ENCODE measurements at places on chromosomes 16 and 17.
A peak's percentile ranks its signal among the peaks of the same experiment; 100 is the strongest.

- no peak for DNase-seq
Measured at GRCh38 chr17:74746922-74747321, 1.5 kb upstream of the NHERF1 start.

DNA sequence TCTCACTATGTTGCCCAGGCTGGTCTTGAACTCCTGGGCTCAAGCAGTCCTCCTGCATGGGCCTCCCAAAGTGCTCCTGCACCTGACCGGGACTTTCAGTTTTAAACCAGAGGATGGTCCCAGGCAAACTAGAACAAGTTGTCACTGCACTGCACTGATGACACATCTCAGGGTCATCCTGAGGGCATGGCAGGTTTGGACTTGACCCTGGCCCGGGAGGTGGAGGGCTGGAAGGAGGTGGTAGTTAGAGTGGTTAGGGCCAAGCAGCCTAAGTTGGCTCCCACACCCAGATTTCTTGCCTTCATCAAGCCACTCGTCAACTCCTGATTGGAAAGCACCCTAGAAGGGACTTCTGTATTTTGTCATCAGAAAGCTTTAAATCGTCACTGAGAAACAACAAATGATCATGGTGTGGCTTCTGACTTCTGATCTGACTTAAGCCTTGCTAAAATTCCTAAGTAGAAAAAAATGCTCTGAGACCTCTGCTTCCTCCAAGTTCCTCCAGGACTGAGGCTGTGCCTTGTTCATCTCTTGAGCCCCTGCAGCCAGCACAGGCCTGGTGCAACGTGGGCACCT is 43.5 kb downstream of the EMP2 start:
- no peak for DNase-seq

DNA sequence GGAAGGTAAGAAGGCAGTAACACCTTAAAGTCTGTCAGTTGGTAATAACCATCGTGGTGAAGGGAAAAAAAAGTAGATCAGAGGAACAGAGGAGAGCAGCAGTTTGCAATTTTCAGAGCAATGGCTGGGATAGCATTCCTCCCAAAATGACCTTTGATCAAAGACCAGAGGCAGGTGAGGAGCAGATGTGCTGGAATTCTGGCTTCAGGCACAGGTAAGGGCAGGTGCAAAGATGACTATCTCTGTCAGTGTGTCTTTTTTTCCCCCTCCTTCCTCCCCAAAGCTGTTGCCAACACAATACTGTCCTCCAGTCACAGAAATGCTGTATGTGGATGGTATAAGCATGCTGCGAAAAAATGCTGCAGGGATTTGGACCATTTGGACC is 166.7 kb downstream of the XYLT1 start:
- no peak for DNase-seq

GRCh38 chr16:31397096-31397660 is 4.0 kb downstream of the ITGAD start:
- DNase-seq = no peak

DNA sequence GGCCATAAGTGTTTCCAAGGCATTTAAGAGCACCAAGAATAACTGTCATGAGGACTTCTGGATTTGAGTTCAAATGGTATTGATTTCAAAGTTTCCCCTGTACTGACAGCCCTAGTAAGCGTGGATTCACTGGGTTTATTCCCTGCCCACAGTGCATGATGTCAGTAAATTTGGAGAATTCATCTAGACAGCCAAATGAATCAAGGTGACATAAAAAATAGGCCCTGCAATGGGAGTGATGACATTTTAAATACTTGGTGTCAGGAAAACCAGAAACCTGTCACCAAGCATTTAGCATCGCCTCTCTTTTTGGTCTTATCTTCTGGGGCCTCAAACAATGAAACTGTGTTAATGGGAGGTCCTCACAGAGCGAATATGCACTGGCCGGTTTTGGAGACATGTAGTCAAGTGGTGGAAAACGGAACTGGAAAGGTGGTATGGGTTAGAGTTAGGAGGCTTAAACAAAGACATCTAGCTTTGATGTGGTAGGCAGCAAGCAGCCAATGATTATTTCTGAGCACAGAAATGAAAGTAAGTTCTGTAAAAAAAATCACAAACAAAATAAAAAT is 29.1 kb downstream of the COG4 start:
- no peak for DNase-seq

DNA sequence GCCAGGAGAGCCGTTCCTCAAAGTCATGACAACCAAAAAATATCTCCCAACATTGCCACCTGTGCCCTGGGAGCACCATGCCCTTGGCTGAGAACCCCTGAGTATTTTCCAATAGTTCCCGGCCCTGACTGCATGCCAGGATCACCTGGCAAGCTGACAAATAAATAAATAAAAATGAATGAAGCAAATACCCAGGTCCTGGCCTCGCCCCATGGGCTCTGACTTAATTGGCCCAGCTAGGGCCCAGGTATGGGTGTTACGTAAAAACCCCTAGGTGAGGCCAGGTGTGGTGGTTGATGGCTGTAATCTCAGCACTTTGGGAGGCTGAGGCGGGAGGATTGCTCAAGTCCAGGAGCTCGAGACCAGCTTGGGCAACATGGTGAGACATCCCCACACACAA is 2.7 kb upstream of the C16orf74 start:
- no peak for DNase-seq

DNA sequence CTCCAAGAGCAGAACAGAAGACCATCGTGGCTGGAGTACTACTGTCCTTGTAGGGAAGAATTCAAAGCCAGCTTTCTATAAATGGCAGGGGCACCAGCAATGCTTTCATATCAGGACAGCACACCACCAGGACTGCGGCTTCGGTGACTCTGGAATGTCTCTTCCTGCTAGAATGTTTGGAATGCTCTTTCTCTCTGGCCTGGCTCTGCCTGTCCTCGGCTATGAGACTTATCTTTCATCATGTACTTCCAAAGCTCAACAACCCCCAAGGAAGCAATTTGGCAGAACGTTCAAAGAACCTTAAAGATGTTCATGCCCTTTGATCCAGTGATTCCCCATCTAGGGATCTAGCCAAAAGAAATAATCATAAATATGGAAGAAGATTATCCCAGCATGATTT is 52.7 kb upstream of the NOG start:
- DNase-seq = no peak

GRCh38 chr17:80262775-80263244 is 2.2 kb downstream of the RNF213 start:
- no peak for DNase-seq

DNA sequence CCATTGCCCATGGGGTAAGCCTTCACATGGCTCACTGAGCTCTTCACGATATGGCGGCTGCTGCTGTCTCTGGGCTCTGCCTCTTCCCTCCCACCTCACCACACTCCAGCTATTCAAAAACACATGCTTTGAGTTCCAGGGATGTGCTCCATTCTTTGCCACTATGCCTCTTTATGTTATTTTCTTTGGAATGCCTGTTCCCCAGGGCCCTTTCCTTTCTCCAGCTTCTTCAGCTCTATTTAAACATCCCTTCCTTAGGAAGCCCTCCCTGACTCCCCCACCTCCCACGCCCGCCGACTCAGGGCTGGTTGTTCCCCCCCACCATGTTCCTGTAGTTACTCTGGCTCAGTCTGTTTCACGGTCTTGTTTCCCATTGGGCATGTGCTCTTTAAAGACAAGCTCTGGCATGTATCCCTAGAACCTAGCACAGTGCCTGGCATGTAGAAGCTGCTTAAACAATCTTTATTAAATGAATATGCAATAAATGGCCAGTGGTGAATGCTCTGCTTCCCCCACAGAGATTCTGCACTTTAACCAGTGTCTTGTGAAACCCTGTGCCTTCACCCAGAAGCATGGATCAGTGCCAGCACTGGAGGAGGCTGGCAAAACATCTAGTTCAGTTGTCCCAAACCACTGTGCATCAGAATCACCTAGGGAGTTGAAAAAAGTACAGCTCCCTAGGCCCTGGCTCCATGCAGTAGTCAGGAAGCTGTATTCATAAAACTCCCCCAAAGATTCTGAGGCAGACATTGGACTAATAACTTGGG is 6.9 kb downstream of the MYCBPAP start:
- peak; percentile 79 for DNase-seq

GRCh38 chr16:369866-370436 is 387 bp downstream of the MRPL28 start:
- no peak for DNase-seq

DNA sequence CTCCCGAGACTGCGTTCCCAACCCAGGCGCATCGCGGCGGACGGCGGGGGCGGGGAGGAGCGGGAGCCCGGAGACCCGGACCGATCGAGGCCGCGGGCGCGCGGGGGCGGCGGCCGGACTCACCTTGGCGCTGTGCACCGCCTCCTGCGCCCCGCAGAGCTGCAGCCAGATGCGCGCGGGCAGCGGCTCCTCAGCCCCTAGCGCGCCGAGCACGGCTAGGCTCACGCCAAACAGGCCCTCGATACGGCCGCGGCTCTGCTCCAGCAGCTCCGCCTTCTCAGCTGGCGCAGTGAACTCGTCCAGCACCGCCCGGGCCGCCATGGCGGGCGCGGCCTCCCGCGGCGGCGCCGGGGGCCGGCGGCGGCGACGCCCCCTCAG is 339 bp downstream of the N4BP1 start:
- DNase-seq = no peak

DNA sequence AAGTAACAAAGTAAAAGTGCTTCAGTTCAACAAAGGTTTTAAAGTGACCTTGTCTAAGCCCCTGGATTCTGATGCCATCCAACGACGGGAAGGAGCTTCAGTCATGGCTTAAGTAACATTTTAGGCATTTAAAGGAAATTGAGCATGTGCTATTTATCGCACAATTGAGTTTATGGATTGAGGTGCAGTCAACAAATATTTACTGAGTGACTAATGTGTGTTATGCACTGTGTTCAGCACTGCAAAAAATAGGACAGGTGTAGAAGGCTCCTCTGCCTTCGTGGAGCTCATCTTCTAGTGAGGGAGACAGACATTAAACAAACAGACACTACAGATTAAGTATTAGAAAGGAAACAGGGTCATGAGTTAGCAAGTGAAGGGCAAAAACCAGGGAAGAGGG is 12.5 kb downstream of the TMIGD1 start:
- no peak for DNase-seq

DNA sequence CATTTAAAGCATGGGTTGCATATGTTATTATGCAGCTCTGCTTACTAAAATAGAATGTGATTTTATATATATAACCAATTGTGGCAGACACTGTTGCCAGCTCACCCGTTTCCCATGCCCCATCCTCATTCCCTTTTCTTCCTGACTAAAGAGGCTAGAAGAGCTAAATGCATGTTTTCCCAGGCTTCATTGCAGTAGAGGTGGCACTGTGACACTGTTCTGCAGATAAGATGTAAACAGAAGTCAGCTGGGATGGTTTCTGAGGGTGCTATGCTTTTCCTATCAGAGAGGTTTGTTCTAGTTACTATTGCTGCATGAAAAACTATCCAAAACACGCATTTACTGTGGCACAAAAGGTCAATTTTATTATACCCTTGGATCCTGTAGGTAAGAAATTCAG is 5.7 kb upstream of the TOB1 start:
- no peak for DNase-seq

DNA sequence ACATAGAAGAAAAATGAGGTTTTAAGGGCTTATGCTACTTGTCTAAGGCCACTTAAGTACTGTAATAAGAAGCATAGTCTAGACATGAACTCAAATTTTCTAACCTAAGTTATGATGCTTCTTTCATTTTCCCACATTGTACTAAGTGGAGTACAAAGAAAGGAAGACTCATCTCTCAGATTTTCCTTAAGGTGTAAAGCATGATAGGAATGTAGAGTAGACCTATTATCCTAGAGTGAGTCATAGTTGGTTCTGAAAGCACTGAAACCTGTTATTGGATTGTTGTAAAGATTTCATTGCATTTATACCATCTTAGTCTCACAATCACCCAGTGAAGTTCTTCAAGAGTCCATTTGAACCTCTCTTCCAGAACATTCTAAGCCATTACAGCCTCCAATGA is 343.8 kb downstream of the TOX3 start:
- no peak for DNase-seq

GRCh38 chr17:2171702-2172076 is 116.8 kb downstream of the HIC1 start:
- DNase-seq = no peak

DNA sequence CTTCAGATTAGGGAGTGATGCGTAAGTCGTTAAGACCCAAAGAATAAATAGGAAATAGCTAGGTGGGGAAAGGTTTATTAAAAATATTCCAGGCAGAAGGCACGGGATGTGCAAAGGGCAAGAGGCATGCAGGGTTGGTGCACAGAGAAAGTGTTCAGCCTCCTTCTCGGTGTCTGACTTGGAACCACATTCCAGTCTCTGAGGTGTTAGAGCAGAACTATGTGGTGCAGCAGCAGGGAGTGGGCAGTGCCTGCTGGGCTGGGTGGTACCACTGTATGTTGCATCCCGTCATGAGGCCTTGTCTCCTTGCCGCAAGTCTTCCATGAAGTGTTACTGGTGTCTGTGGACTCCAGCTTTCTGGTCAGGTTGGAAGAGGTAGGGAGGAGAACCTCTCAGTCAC is 11.1 kb downstream of the NKD1 start:
- no peak for DNase-seq

DNA sequence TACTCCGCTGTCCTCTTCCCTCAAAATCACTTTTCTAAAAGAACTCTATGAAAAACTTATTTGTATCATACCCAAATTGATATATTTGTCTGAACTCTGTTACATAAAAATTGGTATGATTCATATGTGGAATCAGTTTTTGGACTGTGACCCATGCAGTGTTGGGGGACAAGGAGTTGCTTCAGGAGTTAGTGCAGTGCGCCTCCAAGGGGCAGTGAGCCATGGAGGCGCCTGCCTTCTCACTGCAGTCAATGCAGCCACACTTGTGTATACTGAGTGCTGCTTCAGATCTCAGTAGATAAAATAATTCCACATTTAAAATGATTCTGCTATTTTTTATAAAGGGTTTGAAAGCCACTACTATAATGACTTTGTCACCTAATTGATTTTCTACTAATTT is 32.5 kb downstream of the DGKE start:
- no peak for DNase-seq

GRCh38 chr17:35083071-35083470 is 19.6 kb upstream of the RFFL start:
- no peak for DNase-seq

DNA sequence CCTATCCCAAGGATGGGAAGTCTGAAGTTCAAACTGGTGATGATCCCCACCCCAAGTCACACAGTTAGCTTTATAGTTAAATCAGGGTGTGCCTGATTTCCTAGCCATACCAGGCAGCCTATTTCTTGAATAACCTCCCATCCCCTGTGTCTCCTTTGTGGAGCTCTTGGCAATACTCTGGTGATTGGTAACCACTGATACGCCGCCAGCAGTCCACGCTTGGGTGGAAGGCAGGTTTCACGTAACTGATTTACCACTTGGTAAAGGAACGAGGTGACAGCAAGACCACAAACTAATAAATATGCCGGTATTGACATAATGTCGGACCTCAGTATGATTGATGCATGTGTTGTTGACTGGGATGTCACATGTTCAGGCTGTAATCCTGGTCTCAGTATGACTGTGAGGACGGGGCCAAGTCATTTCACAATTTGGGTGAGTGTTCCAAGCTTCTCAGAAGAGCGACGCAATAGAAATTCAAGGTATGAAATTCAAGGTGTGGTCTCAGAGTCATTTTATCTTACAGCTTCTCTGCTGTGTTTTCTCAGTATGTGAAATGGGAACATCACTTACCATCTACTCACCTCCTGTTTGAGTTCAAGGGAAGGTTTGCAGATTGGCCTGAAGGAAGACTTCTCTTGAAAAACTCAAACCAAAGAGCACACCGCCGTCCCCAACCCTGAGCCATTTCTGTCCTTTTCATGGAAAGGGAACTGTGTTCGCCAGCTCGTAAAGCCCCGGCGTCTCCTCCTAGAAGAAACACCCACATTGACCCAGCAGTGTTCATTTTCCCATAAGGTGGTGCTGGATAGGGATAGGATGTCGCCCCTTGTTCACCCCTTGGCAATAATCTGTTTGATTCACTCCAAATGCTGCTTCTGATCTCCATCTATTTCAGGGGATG is 678.9 kb downstream of the WWOX start:
- no peak for DNase-seq
